ENCODE measurements at places on chromosomes 1 and 21. TPM values are rescaled to one million over a fixed set of nuclear protein-coding genes. Genes with fewer than 3 reads are reported as not detected.

The CFHR3 gene
- not detected for total RNA-seq

The TEDDM1 gene
- total RNA-seq = not detected

The PCBP3 gene
- 1.6 TPM for total RNA-seq

The CFHR5 gene
- total RNA-seq = not detected

The LMOD1 gene
- not detected for total RNA-seq

The SPATA17 gene
- total RNA-seq = not detected

The APCS gene
- total RNA-seq = not detected

The LIN28A gene
- total RNA-seq = not detected

The RCSD1 gene
- 129 TPM for total RNA-seq

The CFHR4 gene
- total RNA-seq = not detected

The KRTAP7-1 gene
- total RNA-seq = not detected

The PGLYRP4 gene
- not detected for total RNA-seq

The BRDT gene
- total RNA-seq = 0.44 TPM

The OR2T3 gene
- not detected for total RNA-seq

The CELA2B gene
- not detected for total RNA-seq

The SYCP1 gene
- total RNA-seq = not detected

The KRTAP19-1 gene
- not detected for total RNA-seq

All from CD4-positive, alpha-beta memory T cell (primary cell).